ENCODE measurements at places on chromosomes 5 and 9.

- no peak for DNase-seq
Observed at GRCh38 chr5:111853748-111854147, 96.8 kb upstream of the NREP start.

DNA sequence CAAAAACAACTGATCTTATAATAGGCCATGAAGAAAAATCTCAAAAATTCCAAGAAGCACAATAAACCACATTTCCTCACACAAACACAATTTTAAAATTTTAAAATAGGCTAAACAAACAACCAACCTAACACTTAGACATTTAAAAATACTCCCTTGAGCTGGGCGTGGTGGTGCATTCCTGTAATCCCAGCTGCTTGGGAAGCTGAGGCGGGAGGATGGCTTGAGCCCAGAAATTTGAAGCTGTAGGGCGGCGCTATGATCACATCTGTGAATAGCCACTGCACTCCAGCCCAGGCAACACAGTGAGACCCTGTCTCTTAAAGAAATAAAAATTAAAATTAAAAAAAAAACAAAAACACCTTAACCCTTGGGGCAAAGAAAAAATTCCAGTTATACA lies 36.9 kb upstream of the TESK1 start:
- DNase-seq = no peak

GRCh38 chr5:107285772-107286171 lies 385.0 kb downstream of the EFNA5 start:
- no peak for DNase-seq

GRCh38 chr5:107979291-107979690 lies 308.6 kb upstream of the EFNA5 start:
- no peak for DNase-seq

DNA sequence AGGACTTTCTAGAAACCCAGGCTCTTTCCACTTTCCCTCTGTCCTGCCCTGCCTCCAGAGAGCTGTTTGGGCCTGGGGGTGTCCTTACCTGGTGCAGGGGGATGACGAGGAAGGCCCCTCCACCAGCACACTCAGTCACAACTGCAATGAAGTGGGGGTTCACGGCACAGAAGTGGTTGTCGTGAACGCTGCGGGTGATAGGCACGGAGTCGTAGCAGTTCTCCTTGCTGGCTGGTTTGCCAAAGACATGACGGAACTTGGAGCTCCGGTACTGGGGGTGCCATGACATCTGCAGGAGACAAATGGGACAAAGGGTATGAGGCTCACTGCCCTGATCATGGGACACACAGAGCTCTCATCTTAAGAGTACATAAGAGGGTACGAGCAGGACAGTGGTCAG lies 35.1 kb downstream of the CORO2A start:
- no peak for DNase-seq

DNA sequence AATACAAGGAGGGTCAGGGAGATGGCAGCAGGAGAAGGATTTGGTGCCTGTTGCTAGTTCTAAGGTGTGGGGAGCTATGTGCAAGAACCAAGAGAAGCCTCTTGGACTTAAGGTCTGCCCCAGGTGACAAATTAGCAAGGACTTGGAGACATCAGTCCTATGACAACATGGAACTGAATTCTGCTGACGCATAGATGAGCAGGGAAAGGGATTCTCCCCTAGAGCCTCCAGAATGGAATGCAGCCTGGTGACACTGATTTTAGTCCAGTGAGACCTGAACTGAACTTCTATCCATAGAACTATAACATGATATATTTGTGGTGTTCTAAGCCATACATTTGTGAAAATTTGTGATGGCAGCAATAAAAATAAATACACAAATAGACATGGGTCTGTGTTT lies 215.6 kb downstream of the ESM1 start:
- DNase-seq = no peak

DNA sequence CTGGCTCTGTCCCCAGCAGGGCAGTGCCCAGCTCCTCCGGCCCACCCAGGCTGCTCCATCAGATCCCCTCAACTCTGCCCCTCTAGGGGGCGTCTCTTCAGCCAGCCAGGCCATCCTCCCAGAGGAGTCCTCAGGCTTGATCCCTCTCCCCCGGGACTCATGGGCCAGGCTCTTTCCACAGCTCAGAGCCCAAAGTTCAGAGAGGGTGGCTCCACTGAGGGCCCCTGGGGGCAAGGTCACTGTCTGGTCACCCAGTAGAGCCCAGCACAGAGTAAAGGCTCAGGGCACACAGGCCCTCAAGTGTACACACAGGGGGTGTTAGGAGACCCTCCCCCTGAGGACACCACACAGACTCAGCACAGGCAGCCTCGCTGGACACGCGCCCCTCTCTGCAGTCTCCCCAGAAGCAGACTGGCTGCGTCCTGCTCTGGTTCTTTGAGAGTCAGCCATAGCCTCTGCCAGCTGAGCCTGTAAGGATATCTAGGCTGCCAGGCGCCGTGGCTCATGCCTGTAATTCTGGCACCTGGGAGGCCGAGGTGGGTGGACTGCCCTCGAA lies 64.8 kb downstream of the PAX5 start:
- no peak for DNase-seq

DNA sequence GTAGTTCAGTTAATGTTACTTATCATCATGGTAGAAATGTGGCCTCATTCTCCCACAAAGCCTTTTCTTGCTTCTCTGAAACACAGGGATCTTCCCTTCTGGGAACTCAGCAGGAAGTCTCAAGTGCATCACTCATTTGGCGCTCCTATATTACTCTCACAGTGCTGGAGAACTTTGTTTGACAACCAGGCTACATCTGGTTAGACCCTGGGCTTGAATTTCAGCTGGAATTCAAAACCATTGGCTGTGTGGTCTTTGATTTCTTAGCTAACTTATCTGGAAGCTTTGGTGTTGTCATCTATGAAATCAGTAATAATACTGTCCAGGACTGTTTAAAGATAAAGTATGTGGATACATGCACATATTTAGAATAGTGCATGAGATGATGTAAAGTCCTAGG lies 1777.1 kb downstream of the MAT2B start:
- DNase-seq = no peak

All from right renal pelvis (tissue), 4 donors.